ENCODE measurements at places on chromosomes 2 and 18.

DNA sequence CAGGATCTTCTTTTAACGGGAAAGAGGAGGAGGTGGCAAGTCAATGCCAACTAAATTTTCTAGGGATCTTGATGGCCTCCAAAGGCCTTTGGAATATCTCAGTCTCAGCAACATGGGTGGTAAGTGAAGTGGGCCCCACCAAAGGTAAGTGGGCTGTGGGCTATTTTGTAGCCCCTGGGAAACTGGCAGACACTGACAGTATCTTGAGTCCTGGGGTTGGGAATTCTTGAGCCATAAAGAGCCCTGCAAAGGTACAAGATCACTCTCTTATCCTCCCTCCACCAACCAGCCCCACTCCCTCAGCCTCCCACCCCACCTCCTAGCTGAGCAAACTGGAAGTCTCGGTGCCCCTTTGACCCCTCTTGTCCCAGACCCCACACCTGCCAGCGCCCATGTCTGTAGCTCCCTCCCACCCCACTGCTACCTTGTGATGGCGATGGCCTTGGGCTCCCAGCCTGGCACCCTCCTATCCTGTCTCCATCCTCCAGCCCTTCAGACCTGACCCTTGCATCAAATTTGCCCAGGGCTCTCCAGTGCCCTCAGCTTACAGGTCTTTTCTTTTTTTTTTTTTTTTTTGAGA, 8.5 kb downstream of the ATP6V1B1 start:
- DNase-seq, result no peak

DNA sequence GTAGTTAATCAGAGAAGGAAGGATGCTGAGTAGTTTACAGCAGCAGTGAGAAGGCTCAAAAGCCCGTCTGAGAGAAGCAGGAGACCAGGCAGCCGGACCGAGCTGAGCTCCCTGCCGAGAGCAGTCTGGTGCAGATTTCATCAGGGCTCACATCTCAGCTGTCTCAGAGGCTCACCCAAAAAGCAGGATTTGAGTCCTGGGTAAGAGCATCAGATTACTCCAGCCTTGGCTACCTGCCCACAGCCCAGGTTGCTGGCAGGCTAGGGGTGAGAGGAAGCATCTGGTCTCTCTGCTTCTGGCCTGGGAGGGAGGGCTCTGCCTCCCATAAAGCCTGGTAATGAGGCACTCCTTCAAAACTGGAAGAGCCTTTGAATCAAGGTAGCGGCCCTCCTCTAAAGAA, 140.5 kb downstream of the ST6GAL2 start:
- no peak for DNase-seq

GRCh38 chr18:48952287-48953103, 1.7 kb upstream of the SMAD7 start:
- peak; percentile 94 for DNase-seq

DNA sequence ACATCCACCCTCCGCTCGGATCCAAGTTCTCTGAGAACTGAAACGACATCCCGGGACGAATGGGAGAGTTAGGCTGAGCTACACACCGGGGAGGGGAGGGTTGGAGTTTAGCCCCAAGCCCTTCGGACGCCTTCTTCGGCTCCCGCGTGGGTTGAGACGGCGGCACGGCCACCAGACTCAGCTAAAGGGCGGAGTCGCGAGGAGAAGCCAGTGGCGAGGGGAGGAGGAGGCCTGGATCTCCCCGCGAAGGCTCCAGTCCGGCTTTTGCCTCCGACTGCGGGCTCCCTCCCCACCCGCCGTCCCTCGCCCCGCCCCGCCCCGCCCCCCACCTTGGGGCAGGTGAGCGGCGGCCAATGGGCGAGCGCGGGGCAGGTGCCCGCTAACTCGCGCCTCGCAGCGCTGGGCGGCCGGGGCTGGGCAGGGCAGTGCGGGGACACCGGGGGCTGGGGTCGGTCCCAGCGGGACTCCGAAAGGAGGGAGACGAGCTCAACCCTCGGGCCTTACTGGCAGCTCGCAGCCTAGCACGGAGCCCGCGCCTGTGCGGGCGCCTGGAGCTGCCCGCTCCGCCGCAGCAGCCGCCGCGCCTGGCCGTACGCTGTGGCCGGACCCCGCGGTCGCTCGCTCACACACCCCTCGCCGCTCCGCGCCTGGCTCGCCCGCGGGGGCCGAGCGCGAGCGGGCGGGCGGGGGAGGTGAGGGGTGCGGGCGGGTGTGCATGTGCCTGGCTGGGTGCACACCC, at the start of gene EMX1:
TSS of gene EMX1 (plus strand) at position 382 of the 739 bp plus-strand sequence. CDS start at position 716, 334 bp downstream.
- DNase-seq, result no peak

DNA sequence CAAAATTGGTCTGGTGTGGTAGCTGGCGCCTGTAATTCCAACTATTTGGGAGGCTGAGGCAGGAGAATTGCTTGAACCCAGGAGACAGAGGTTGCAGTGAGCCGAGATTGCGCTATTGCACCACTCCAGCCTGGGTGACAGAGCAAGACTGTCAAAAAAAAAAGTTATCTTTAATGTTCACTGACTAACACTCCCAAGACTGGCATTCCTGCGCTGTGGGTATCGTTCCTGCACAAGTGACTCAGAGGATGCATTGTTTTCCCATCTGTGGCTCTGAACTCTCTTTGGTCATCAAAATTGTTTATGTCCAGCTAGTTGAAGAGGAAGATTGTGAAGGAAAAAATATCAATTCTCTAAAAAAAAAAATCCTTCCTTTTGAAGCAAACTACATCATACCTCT, 539.0 kb downstream of the SOX11 start:
- DNase-seq, result no peak

GRCh38 chr18:24843123-24843522, 382.7 kb downstream of the HRH4 start:
- DNase-seq, result no peak

- no peak for DNase-seq
Observed at GRCh38 chr18:59640721-59641120, 56.5 kb downstream of the CCBE1 start.

GRCh38 chr2:10441948-10442347, 6.2 kb downstream of the ODC1 start:
- DNase-seq, result no peak

Measured in fibroblast of skin of back (primary cell).